Glomerular endothelial cell (primary cell): ENCODE measurements at places on chromosomes 12 and 14.

DNA sequence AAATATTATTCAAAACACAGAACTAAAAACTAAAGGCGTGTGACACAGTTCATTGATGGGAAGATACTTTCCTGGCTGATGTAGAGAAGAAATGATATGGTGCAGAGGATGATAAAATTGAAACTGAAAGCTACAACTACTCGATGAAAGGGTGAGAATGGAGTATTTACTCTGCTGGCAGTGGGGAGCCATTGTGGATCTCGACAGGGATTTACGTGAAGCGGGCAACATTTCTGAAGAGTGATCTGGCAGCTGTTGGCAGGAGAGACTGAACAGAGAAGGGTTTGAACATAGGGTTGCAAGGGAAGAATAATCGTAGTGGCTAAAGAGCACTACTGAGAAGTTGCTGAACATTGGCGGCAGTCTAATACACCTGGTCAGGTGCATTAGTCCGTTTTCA is 464.9 kb downstream of the PDZRN4 start:
- no peak for DNase-seq

DNA sequence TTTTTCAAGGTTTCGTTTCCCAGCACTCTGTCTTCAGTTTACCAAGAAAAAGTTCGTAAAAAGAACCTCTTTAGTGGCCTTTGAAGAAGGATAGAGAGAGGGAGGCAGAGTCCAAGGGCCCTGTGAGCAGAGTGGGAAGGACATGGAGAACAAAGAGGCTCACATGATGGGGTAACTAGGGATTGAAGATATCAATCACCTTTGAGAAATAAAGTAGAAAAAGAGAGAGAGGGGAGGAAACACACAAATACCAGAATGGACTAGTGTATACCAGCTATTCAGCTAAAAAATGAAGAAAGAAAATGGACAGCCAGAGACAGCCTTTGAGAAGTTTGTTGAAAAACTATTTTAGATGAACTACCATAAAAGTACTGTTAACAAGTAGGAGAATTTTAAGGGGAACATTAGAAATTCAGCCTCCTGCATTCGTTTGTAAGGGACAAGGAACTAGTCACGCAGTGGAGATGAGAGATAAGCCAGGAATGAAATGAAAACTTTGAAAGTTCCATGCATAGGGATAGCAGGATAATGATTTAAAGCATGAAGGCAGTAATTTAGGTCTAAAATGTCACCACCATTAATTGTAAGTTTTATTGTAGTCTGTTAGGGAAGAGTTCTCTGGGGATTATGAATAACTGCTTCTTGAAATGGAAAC is 82.1 kb downstream of the SPTSSA start:
- DNase-seq = no peak

- no peak for DNase-seq
Measured at GRCh38 chr12:108665608-108666202, 32.0 kb upstream of the SELPLG start.

DNA sequence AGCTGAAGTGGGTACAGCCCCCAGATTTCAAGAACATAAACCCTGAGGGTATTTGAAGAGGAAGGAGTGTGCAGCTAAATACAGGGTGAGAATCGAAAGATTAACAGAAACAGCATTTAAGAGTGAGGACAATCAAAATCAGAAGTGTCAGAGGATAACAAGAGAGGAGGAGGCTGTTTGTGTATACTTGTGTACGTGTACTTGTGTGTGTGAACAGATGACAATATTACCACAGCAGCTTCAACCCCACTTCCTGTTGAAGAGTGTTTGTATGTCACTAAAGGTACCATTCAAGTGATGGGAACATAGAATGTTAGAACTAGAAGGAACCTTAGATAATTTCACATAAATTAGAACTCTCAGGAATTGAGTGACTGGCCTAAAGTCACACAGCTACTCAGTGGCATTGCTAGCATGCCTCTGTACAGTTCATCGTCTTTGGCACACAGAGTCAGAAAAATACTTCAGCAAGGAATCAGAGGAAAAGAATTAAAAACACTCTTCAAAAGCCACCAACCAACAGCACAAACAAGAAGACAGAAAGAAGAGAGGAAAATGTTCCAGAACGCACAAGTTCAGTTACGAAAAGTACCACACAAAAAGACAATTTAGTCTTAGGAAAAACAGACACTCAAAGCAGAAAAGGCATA is 164.3 kb upstream of the BCL2L14 start:
- DNase-seq = no peak

- DNase-seq = no peak
Measured at GRCh38 chr14:22821193-22822015, 6.2 kb upstream of the SLC7A7 start.

DNA sequence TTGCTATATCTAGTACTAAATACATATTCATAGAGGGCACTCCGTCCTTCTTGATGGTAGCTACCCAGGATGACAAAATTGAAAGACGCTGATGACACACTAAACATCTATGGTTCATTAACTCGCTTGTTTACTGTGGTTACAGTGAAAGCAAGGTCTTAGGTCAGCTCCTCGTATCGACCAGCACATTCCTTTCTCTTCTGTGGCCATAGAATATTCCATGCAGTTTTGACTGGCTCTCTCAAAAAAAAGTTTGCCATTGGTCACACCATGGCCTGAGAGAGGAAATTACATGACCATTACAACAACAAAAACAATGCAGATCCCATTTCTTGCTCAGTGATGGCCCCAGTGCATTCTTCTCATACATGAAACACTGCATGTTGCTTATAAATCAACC is 411.4 kb upstream of the SOX5 start:
- DNase-seq = no peak
